GM12864 (cell line): ENCODE measurements at places on chromosomes 16 and 17.
A peak's percentile ranks its signal among the peaks of the same experiment; 100 is the strongest.

- DNase-seq = no peak
Observed at GRCh38 chr16:87463722-87464690, 28.8 kb downstream of the ZCCHC14 start.

DNA sequence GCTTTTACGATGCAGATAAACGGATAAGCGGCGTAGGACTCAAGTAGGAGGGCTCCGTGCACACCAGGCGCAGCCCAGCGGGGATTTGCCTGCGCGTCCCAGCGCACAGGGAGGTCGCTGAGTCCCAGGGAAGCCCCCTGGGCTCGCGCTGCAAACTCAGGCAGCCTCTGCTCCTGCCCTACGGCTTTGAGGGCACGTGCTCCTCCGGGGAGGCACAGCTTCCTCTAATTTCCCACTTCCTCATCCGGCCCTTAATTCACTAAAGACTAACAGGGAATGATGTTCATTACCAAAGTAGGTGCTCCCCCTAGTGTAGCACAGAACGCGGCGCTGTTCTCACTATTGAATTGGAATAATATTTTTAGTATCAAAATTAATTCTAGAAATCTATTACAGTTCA lies 825.4 kb downstream of the KCNJ18 start:
- no peak for DNase-seq

- no peak for DNase-seq
Observed at GRCh38 chr17:28326114-28326513, 7.1 kb downstream of the TMEM97 start.

- DNase-seq = no peak
Observed at GRCh38 chr17:72354071-72354470, 233.3 kb downstream of the SOX9 start.

GRCh38 chr17:41003926-41004325 lies 4.2 kb upstream of the KRTAP3-2 start:
- DNase-seq = no peak

GRCh38 chr17:42784409-42784808 lies 4.0 kb downstream of the WNK4 start:
- DNase-seq = no peak

DNA sequence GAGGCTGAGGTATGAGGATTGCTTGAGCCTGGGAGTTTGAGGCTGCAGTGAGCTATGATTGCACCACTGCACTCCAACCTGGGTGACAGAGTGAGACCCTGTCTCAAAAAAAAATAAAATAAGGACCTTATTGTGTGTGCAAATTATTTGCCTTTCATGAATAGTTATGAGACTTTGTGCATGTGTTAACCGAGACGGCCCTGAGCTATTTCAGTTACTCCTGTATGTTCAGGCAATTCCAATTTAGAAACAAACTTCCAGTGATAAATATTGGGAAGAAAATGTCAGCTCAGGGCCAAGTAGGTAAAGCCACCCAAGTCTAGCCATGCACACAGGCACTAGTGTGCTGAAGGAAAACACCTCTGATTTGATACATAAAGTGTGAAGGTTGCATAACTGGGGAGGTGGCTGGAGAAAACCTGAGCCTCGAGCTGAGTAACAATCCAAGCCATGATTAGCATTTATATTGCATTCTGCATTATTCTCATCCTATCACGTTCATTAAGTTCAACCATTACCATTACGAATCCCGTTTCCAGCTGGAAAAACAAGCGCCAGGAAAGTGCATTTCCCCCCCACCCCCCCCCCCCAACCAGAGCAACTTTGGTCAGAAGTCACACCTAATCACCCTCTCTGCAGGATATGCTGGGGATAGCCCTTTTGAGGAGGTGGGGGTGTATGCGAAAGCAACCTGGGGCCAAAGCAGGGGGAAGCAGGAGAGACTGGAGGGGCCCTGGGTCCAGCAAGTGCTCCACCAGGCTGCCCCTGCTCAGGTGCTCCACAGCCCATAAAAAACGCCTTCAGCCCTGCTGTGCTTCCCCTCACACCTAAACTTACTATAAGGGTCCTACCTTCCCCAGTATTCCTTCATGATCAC lies 18.6 kb upstream of the ENDOV start:
- no peak for DNase-seq

DNA sequence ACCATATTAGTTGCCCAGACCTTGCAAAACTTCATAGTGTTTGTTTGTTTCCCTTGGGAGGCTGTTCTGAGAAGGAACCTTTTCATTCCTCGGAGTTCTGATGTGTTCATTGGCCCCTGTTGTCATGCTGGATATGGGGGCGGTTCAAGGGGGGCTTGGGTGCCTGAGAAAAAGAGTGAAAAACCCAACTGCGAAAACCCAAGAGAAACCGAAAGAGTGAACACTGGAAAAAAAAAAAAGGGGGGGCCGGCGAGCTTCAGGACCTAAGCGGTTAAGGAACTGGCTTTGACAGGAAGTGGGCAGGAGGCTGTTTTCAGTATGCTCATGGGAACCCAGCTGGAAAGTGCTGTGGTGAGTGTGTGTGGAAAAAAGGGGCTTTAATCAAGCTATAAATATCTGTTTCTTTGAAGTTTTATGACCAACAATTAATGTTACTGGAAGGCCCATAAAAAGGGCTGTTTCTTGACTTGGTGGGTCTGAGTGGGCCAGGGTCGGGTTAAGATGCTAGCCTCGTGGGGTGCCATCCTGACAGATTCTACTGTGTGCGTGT lies 510.7 kb downstream of the MAF start:
- DNase-seq = peak; percentile 22

- no peak for DNase-seq
Observed at GRCh38 chr17:34075076-34075475, 180.0 kb upstream of the CCL2 start.

- DNase-seq = no peak
Observed at GRCh38 chr17:7436556-7437368, 1.5 kb downstream of the TMEM102 start.

- DNase-seq = no peak
Observed at GRCh38 chr17:3660311-3660891, 8.0 kb downstream of the TAX1BP3 start.

DNA sequence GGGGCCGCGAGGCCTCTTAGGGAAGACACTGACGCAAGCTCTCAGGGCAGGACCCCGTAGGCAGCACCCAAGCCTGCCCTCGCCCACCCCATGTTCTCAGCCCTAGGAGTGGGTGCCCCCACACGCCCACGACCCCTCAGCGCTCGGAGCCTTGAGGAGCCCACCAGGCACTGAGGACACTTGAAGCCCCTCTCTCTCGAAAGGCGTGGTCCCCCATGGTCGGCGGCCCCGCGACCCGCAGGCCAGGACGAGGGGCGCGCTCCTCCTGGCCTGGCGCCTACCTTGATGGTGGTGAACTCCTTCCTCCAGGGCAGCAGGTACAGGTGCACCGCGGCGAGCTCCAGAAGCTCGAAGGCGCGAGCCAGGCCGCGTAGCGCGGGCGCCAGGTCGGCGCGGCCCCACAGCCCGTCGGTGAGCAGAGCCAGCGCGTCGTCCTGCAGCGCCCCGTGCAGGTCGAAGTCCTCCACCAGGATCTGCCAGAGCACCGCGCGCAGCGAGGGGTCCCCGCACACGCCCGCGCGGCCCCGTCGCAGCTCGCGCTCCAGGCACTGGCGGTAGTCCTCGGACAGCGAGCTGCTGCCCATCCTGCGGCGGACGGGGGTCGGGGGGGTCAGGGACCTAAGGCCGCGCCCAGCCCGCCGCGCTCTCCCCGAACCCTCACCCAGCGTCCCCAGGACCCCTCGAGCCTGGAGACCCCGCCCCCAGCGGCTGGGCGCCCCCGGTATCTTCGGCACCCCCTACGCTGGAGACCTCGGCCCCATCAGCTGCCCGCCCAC lies 668 bp downstream of the SPATA2L start:
- no peak for DNase-seq

GRCh38 chr17:60745544-60745943 lies 67.9 kb downstream of the BCAS3 start:
- DNase-seq = no peak

GRCh38 chr17:56108811-56109284 lies 44.4 kb upstream of the ANKFN1 start:
- no peak for DNase-seq

DNA sequence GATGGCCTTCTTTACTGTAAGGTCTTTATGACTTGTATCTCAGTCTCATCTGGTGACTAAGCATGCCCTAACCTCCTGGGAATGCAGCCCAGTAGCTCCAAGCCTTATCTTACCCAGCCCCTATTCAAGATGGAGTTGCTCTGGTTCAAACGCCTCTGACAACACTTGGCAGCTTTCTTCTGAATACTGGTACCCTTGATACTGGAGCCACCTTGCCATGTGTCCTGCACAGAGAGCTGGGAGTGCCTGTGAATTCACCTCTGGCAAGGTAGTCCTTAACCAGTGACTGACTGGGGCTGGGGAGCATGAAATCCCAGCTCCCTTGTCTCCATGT lies 17.2 kb downstream of the NUDT7 start:
- no peak for DNase-seq

GRCh38 chr17:16954521-16954920 lies 17.4 kb downstream of the TNFRSF13B start:
- DNase-seq = no peak

DNA sequence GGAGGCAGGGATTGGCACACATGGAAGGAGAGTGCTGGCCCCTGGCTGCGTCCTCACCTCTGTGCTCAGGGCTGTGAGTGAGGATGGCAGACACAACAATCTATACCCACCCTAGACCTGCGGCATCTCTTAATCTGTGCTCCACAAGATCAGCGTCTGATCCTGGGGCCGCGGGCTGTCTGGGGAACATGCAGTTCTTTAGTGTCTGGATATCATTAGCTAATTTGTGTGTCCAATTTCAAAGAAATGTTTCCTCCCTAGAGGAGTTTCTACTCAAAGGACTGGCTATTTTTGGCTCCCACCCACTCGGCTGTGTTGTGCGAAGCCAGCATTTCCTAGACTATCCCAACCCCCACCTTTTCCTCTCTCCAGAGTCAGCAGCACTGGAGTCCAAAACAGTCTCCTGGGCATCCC lies 93.8 kb downstream of the GRIN2A start:
- DNase-seq = no peak

GRCh38 chr17:34076743-34077631 lies 178.1 kb upstream of the CCL2 start:
- DNase-seq = no peak

DNA sequence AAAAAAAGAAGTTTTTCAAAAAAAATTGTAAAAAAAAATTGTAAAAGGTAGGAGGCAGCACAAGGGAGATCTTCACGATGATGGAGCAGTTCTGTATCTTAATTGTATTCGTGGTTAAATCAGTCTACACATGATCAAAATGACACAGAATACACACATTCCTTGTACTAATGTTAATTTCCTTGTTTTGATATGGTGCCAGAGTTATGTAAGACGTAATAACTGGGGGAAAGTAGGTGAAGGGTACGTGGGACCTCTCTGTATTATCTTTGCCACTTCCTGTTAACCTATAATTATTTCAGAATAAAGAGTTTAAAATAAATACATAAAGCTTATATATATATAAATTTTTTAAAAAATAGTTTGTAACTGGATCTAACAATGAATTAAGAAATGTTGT lies 36.8 kb downstream of the HELZ start:
- DNase-seq = no peak

GRCh38 chr16:78918805-78919305 lies 681.7 kb downstream of the MAF start:
- DNase-seq = no peak

DNA sequence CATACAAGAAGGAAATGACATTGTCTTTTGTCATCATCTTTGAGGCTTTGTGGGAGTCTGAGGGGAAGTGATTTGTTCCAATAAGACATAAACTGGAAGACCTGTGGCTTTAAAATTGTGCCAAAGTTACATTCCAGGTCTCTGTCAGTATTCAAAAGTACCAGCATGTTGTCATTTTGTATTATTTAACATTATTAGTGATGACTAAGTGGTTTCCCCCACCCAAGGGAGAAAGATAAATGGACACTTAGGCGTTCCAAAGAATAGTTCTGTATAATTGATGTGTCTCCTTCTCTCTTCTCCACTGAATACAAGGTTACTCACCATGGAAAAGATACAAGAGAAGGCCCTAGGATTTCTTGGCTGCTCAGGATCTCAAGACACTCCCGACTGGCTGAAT lies 3.8 kb downstream of the CFAP97D1 start:
- no peak for DNase-seq

DNA sequence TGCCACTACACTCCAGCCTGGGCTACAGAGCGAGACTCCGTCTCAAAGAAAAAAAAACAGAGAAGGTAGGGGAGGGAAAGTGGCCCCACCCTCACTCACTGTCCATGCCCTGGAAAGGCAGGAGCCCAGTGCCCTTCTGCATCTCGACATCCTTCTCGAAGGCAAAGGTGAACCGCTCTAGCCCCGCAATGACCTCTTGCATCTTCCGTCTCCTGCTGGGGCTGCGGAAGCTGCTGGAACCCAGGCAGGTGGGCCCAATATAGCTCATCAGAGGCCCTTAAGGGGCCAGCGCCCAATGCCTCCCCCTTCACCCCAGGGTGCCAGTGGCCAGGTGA lies at the start of gene CPSF4L:
Gene CPSF4L, minus strand, starts transcription at position 264 of the 335 bp plus-strand sequence. Its CDS starts 62 bp downstream, at position 202.
- DNase-seq = no peak

- no peak for DNase-seq
Observed at GRCh38 chr17:6350806-6351205, 84.1 kb downstream of the AIPL1 start.

- no peak for DNase-seq
Observed at GRCh38 chr17:50675627-50676026, 32.1 kb downstream of the ANKRD40 start.

DNA sequence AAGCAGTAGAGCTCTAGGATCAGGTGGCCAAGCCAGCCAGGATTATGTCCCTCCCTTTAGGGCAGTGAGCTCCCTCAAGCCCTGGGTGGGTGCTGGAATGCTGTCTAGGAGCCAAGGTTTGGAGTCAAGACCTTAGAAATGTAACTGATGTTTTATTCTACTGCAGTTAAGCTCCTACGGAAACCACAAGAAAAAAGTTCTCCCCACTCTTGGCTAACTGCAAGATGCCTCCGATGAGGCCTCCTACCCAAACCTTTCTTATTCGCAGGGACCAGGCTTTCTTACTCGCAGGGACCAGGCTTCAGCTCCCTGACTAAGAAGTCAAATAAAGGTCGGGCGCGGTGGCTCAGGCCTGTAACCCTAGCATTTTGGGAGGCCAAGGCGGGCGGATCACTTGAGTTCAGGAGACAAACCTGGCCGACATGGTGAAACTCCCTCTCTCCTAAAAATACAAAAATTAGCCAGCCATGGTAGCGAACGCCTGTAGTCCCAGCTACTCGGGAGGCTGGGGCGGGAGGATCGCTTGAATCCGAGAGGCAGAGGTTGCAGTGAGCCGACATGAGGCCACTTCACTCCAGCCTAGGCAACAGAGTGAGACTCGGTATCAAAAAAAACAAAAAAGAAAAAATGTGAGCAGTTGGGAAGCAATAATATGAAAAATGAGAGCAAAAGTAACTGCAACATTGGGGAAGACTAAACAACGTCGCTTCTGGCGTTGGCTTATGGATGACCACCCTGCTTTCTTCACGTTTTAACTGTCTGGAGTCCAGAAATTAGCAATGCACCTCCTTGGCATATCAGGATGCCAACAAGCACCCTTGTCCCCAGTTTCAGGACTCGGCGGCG lies 31.7 kb upstream of the ARL4D start:
- DNase-seq = no peak

DNA sequence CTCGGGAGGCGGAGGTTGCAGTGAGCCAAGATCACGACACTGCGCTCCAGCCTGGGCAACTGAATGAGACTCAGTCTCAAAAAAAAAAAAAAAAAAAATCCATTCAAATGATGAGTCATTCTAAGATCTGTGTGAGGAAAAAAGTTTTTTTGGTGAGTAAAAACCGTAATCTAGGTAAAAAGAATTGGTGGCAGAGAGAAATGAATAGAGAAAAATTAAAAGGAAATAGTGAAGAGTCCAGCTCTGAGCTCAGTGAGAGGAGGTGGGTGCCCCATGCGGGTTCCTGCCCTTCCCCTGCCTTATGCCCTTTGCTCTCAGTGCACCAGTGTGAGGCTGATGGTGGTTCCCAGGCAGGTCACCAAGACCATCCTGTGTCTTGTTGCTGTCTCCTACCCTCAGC lies 20.9 kb downstream of the GAN start:
- DNase-seq = no peak
